NCI-H1930 (cell line): ENCODE measurements at places on chromosomes 3 and 15.
A peak's percentile ranks its signal among the peaks of the same experiment; 100 is the strongest.

DNA sequence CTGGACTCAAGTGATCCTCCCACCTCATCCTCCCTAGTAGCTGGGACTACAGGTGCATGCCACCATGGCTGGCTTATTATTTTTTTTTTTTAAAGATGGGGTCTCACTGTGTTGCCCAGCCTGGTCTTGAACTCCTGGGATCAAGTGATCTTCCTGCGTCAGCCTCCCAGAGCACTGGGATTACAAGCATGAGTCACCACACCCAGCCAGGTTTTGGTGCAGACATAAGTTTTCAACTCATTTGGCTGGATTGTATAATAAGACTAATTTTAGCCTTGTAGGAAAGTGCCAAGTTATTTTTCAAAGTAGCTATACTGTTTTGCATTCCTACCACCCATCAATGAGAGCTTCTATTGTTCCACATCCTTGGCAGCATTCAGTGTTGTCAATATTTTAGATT is 32.1 kb downstream of the BUB1B start:
- no peak for DNase-seq

GRCh38 chr15:57541805-57542504 is 49.7 kb upstream of the MYZAP start:
- DNase-seq, result peak; percentile 10

GRCh38 chr15:75751891-75752290 is 39.2 kb upstream of the CSPG4 start:
- no peak for DNase-seq

- DNase-seq, result no peak
These were observed 8.2 kb upstream of the MAP4 start for GRCh38 chr3:48024401-48024800.

GRCh38 chr3:194996746-194997145 is 274.2 kb downstream of the XXYLT1 start:
- DNase-seq, result no peak

DNA sequence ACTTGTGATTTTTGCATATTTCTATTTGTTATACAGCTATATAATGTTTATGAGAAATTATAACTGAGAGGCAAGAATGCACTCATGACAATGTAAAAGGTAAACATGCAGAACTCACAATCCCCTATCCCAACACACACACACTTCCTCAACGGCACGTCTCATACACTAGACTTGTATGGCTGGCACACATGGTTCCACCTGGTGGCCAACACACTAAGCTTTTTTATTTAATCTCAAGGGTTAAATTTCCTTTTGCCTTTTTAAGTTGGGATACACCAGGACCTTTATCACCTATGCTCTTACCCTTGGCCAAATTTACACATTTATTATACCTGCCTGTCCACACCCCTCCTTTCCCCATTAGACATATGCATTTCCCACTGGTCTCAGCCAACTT is 88.6 kb upstream of the PSMD6 start:
- DNase-seq, result no peak

- DNase-seq, result no peak
These were observed 26.1 kb downstream of the SKIL start for GRCh38 chr3:170383567-170383966.

DNA sequence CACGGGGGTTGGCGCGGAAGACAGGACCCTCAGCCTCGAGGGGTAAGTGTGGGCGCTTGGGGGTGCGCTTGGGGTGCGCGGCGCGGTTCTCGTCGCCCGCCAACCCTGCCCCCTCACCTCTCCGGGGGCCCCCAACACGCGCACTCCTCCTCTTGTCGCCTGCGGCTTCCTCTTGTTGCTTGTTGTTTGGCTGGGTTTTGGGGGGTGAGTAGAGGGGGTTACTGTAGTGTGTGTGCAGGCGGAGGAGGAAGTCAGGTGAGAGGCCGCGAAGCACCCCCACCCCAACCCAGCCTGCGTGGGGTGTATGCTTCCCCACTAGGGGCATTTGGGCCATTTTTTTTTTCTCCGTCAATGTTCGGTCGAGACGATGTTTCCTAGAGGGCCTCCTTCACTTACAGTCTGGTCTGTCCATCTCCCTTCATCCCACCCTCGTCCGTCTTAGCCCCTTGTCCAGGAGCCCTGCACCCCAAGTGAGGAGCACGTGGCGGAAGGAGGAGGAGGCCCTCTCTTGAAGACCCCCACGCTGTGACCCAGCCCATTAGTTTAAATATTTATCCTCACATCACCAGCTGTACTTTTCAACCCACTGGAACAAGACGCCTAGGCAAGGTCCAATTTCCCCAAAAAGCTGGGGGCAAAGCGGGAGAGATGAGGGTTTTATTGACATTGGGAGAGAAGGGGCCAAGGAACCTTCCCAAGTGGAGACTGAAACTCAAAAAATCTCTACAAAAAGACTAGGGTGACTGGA is 20.4 kb upstream of the SATB1 start:
- DNase-seq, result no peak

DNA sequence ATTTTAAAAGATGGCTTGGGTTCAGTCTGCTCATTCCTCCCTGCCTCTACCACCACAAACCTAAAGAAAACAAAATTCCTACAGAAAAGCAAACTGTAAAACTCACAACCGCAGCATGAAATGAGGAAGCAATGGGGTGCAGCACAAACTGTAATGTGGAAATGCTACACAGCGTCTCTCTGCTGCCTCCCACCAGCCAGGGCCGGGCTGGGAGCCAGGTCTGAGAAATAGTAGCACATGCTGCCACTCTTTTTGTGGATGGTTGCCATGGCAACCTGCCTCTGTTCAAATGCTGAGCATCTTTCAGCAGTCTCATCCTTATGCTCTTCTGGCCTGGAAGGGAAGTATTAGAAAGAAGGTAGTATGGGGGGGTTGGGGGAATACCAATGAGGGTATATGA is 55.4 kb downstream of the EOMES start:
- DNase-seq, result no peak

DNA sequence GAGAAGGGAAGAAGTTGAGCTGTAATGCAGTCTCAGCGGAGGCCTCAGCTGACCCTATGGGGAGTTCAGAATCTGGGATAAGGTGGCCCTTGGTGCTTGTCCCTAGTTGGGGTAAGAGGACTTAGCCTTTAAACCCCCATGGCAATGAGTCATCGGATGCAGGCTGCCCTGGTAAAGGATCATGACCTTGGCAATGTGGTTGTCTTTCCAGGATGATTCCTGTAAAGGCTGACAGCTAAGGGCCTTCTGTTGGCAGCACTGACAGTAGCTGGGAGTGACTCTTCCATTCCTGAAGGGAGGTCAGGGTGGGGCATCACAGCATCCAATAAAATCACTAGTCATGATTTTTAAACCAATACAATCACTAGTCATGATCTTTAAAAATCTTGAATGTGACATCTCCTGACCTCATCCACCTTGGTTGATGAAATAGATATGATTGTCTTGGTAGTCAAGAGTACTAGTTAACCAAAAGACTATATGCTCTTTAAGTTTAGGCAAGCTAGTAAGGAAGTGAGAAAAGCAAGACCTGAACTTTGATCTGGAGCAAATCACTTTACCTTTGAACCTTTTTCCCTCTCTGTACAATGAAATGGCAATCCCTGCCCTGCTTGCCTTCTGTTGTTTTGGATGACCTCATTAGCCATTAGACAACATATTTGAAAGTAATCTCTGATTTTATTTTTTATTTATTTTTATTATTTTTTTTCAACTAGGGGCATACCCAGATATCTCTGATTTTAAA is 71.3 kb upstream of the CACNA1D start:
- DNase-seq, result no peak

DNA sequence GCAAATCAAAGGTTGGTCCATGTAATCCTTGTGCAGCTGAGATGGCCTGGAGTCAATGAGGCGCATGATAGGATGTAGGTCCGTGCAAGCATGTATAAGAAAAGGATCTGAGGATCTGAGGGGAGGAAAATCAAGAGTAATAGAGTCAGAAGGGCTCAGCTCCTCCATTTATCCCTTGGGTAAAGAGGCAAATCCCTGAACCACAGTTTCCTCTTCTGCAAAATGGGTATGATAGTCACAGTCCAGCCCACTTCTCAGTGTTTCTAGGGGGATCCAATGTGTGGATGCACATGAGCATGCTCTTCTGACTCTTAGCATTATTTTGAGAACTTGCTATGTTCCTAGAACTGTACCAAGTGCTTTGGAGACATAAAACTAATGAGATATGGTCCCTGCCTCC is 67.9 kb downstream of the BFSP2 start:
- no peak for DNase-seq

DNA sequence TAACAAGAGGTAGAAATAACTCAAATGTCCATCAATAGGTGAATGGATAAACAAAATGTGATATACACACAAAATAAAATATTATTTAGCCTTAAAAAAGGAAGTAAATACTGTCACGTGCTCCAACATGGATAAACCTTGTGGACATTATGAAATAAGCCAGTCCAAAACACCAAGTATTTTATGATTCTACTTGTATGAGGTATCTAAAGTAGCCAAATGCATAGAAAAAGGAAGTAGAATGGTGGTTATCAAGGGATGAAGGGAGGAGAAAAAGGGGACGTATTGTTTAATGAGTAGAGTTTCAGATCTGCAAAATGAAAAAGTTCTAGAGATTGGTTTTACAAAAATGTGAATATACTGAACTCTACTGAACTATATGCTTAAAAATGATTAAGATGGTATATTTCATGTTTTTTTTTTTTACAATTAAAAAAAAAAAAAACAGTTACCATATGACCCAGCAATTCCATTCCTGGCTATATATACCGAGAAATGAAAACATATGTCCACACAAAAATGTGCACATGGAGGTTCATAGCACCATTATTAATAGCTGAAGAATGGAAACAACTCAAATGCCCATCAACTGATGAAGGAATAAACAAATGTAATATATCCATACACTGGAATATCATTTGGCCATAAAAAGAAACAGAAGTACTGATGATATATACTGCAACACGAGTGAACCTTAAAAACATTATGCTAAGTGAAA is 29.1 kb upstream of the MAP6D1 start:
- no peak for DNase-seq

DNA sequence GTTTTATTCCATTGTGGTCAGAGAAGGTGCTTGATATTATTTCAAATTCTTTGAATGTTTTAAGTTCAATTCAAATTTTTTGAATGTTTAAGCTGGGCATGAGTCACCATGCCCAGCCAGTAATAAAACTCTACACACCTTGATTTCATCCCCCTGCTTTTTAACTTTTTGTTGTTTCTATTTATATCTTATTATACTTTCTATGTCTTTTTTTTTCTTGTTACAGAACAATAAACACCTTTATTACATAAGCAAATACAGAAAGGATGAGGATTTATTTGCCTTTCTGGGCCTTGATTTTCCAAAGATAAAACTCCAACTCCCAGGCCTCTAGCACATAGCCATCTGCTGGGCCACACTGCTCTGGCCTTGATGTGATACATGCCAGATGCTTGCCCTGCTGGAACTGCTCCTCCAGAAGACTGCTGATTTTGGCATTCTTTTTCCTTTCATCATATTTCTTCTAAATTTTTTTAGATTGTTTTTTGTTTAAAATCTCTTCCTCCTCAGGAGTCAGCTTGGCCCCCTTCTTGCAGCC is 14.0 kb downstream of the DNAH12 start:
- no peak for DNase-seq

GRCh38 chr3:11582191-11582968 is 61.3 kb downstream of the VGLL4 start:
- DNase-seq, result no peak

GRCh38 chr3:69240651-69241568 is 118.5 kb upstream of the LMOD3 start:
- DNase-seq, result no peak

DNA sequence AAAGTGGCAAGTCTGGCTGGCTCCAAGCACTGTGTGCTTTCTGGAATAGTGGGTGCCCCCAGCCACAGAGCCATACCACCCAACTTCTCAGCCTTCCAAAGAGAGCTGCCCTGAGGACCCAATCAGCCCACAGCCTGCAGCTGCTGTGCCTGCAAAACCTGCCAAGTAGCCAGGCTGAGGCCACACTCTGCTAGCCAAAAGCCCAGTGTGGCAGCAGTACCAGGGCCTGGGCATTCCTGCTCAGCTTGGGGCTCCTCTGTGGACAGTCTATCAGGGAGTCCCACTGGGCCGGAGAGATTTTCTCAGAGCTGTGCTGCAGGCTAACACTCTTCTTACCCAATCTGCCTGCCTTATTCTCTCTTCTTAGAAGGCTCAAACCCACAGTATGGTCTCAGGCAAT is 136.5 kb downstream of the TPRA1 start:
- DNase-seq, result no peak

GRCh38 chr15:37981775-37982174 is 47.3 kb downstream of the TMCO5A start:
- peak; percentile 2 for DNase-seq

DNA sequence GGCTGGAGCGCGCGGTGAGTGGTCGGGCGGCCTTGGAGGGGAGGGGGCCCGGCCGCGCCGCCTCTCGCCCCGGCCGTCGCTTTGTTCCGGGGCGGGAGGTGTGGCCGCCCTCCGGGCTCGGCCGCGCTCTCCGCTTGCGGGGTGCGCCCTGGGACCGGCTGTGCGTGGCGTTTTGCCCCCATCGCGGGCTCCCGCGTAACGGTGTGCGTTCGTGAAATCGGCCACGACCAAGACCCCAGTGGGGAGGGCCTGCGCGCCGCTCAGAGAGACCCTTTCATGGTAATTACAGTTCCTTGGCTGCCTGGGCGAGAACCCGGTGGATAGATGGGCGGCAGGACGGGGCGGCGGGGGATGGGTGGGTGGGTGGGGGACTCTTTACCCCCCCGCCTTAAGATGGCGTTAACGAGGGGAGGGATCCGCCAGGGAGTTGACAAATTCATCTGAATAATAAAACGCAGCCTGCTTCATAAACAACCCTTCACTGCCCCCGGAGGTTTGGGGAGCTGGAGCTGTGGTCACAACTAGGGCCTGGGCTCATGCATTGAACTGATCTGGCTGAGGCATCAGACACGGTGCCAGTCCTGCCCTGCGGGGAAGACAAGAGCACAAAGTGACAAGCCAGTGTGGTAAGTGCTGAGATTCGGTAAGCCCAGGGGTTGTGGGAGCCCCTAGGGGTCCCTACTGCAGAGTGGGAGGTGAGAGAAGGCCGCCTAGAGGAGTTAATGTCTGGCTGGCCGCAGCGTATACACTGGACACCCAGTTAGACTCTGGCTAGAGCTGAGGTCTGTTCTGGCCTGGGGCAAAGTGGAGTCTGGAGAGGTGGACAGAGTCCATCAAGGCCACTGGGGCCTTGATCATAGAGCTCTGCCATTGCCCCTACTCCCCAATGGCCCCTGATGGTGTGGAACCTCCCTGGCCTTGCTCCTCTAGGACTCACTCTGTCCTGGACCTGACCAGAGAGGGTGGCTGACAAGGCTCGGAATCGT is 668 bp downstream of the MRAS start:
- DNase-seq, result no peak

GRCh38 chr3:48990636-48991469 is 812 bp downstream of the P4HTM start:
- no peak for DNase-seq

GRCh38 chr15:30043211-30043655 is 39.5 kb upstream of the GOLGA8J start:
- no peak for DNase-seq

DNA sequence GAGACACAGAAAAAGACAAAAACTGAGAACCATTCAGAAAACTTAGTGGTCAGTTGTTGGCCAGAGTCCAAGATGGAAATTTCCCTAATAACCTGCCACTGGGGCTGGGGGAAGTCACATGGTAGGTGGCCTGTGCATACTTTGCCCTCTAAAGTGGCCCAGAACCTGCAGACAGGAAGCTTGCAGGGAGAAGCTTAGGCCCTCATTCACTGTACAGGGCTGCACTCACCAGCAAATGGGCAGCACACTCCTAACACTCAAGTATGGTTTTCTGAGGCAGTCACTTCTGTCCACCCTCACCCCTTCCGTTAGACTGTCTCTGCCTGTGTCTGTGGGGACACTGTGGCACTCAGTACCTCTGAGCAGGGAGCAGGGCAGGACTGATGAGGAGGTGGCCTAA is 14.5 kb upstream of the RNU6-1 start:
- no peak for DNase-seq

GRCh38 chr15:98658831-98659699 is 10.7 kb downstream of the IGF1R start:
- DNase-seq, result peak; percentile 17
